Muscle of leg (tissue), 16 donors: ENCODE measurements at places on chromosomes 12 and 14. TPM values are rescaled to one million over a fixed set of nuclear protein-coding genes. Genes with fewer than 3 reads are reported as not detected.

DNA sequence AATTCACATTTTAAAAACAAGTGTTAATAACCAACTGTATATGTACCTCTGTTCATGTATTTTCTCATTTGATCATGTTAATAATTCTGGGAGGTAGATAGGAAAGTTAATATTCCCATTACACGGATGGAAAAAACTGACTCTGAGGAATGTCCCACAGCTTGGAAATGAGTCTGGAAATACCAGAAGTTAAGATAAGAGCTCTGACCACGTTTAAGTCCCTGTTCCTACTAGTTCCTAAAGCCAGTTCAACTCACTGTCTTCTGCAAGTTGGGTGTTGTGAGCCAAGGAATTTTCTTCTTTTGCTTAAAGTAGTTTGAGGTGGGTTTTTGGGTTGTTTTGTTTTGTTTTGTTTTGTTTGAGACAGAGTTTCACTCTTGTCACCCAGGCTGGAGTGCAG is 104.5 kb downstream of the TMEM30B start:
- no peak for DNase-seq

- no peak for DNase-seq
Measured at GRCh38 chr14:94077111-94077821, 3.7 kb downstream of the DDX24 start.

DNA sequence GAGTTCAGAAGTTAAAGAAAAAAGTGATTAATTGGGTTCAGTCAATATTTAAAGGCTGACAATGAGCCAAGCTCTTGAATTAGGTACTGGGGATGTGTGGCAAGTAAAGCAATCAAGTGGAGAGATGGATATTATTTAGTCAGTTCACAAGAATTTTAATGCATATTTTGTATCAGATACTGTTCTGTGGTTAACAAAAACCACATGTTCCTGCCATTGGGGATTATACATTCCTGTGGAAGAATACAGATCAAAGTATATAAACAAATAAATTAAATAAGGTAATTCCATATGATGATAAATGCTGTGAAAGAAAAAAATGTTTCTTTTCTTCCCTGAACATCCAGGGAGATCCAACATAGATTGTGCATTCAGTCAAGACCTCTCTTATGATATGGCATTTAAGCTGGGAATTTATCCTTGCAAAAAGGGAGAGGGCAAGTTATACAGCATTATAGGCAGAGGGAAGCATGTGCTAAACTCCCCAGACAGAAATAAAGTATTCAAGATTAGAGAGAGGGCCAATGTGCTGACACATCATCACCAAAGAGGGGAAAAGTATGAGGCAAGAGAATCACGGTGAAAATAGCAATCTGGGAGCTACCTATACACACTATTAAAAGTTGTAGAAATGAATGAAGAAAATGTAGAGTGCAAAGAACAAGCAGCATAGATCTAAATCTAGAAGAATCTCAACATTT is 17.6 kb upstream of the A2M start:
- DNase-seq, result no peak

- no peak for DNase-seq
Measured at GRCh38 chr12:4719821-4720636, at the start of gene GALNT8. Gene GALNT8, plus strand, starts transcription at chr12:4720400. Its CDS starts 278 bp downstream, at chr12:4720678.

DNA sequence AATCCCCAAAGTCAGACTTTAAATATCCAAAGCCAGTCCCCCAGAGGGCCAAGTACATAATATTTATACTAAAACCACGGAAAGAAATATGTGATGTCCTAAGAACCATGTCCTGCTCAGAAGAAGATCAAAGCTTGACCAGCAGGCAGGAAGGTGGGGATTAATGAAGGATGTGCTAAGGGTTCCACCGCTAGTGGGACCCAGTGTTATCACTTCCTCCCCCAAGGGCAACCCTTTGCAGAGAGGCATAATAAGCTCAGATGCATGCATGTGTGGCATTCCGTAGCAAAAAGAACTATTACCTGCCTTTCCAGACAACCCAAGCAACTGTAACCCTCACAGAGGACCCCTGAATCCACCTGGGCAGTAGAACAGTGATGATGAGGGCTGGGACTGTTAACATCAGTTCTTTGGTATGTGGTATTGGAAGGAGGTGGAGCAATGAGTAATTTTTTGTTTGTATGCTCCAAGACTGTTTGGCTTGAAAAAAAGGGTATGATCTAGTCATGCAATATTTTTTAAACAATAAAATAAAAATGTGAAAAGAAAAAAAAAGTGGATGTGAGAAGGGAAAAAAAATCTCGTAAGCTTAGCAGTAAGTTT is 71.7 kb upstream of the ETV6 start:
- peak; percentile 26 for DNase-seq

DNA sequence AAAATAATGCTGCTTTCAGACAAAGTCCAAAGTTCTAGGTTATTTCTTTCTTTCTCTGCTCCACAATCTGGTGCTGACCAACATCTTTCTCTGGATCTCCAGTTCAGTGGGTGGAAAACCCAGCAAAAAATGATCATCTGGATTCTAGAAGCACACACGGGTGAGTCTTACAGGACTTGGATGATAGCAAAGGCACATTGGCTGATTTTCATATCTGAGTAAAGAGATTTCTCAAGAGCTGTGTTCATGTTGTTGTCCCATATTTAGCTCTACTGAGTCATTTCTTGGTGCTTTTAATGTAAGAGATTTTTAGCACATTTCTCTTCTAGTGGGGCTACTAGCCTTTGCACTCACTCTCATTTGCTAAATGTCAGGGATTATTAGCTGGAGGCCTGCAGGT is 336.7 kb downstream of the GALC start:
- no peak for DNase-seq

- DNase-seq, result no peak
Measured at GRCh38 chr14:97138801-97139200, 341.6 kb downstream of the VRK1 start.

GRCh38 chr12:113796852-113797534 is 169.1 kb downstream of the RBM19 start:
- no peak for DNase-seq

- DNase-seq, result peak; percentile 60
Measured at GRCh38 chr14:68784226-68784910, 8.5 kb downstream of the ZFP36L1 start.

GRCh38 chr12:13428538-13429265 is 232.2 kb downstream of the EMP1 start:
- DNase-seq, result peak; percentile 69

- no peak for DNase-seq
Measured at GRCh38 chr12:111085096-111085495, 164.7 kb upstream of the MYL2 start.

- DNase-seq, result no peak
Measured at GRCh38 chr12:1966561-1967226, 37.6 kb downstream of the DCP1B start.

GRCh38 chr12:71356569-71356968 is 83.0 kb upstream of the LGR5 start:
- DNase-seq, result no peak

- peak; percentile 21 for DNase-seq
Measured at GRCh38 chr12:56375598-56376434, 13.2 kb upstream of the APOF start.

GRCh38 chr14:90416720-90417119 is 19.9 kb downstream of the CALM1 start:
- peak; percentile 70 for DNase-seq

DNA sequence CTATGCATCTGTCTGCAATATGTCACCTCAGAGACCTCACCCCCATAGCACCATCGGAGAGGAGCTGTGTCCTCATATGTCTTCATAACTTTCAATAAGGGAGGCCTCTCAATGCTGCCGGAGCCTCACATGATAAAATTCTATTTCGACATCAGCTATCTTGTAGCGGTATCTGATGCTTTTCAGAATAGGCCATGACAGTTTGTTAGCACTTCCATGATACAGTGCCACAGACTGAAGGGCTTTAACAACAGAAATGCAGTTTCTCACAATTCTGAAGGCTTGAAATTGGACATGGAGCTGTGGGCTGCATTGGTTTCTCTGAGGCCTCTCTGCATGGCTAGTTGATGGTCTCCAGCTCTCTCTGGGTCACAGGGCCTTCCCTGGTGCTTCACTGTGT is 125.0 kb upstream of the PZP start:
- peak; percentile 27 for DNase-seq

DNA sequence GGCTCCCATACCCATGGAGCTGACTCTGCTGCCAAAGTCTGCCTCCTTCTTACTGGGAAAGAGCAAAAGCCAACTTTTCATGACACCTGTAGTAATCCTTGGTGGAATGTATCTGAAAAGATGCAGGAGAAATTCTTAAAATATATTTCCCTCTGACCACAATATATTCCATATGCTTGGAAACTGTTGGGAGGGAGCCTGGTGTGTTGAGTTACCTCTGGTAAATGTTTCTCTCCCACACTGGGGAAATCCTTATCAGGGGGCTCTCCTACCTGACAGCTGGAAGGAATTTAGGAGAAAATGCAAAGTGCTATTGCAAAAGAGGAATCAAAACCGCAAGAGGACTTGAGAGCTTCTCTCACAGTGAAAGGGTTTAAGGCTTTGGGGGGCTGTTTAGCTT is 139.4 kb downstream of the TBX5 start:
- no peak for DNase-seq

- DNase-seq, result no peak
Measured at GRCh38 chr12:131694116-131694838, 16.6 kb upstream of the SFSWAP start.

DNA sequence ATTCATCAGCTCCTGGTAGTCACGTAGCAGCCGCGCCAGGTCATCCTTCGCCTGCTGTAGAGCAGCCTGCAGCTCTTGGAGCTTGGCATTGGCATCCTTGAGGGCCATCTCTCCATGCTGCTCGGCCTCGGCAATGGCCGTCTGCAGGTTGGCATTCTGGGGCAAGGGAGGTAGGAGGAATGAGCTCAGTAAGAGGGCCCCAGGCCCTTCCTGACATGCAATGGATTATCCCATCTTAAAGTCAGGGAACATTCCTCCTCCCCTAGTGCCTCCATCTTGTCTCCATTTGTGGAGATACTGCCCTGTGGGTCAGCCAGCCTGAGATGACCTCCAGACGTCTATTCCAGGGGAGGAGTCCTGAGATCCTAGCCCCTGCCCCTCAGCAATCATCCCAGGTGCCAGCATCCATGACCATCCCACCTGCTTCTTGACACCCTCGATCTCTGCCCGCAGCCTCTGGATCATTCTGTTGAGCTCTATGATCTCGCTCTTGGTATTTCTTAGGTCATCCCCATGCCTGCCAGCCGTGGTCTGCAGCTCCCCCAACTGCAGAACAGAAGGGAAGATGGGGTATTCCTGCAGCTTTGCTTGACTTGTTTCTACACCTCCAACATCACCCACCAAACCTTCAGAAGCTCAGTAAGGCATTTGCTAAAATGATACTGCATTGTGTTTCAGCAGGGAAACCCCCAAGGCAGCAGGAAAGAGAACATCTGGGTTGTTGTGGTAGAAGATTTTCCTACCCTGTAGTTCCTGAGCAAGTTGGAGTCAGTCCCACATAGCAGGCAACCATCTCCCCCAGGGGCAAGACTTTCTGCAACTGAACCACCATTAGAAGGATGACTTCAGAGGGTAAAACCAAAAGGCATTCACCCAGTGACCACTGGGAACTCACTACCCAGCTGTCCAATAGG is 4.4 kb downstream of the KRT3 start:
- DNase-seq, result no peak

DNA sequence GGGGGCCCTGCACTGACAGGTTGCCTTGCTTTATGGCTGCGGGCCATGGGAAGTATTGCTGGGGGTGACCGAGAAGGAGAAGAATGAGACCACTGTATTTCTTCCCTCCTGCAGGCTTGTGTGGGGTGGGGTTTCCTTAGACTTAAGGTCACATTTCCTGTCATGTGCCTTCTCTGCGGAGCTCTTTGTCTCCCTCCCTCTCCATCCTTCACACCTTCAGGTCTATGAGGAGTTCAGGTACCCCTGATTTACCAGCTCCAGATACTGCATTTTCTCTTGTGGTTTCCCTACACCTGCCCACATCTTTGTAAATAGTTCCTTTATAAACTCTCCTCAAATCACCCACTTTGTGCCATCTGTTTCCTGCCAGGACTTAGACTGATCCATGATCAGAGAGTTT is 3.6 kb downstream of the FNTB start:
- no peak for DNase-seq

DNA sequence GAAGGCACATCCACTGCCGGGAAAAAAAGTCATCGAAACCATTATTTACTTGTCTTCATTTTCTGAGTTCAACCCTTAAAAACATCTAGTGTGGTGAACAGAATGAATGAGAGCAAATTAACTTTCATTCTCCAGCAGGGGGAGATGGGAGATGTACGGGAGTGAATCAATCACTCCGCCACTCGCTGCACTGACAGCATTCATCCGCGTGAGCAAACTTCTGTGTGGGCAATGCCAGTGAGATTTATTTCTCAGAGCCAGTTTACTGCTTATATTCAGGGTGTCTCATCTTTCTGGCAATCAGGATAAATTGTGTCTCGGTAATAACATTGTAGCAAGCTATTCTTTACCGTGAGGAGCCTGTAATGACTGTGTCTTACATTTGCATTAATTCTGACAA is 463.6 kb upstream of the MIS18BP1 start:
- peak; percentile 6 for DNase-seq

- no peak for DNase-seq
Measured at GRCh38 chr14:78605025-78605762, 435.0 kb downstream of the NRXN3 start.

GRCh38 chr12:24853588-24853987 is 95.3 kb downstream of the BCAT1 start:
- DNase-seq, result no peak

DNA sequence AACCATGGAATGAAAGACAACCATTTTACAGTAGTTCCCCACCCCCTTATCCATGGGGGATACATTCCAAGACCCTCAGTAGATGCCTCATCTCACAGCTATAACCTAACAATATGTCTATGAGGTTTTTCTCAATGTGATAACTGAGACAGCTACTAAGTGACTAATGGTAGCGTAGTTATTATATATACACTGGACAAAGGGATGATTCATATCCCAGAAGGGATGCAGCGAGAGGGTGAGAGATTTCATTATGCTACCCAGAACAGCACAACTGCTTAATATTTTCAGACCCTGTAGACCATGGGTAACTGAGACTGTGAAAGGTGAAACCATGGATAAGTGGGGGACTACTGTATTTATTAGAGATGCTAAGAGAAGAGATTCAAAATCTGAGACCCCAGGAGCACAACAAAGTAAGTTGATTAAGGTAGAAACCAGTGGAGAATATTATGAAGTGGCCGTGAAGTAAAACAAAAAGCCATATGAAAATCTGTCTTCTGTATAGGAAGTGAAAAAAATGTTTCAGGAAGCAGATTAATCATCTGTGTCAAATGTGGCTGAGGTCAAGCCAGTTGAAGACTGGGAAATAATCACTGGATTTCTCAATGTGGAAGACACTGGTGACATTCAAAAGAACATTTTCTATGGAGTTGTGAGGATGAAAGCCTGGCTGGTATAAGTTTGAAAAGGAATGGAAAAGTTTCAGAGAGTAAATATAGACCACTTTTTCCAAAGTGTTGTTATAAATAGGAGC is 77.2 kb downstream of the RPL10L start:
- no peak for DNase-seq

- DNase-seq, result peak; percentile 85
Measured at GRCh38 chr14:37594238-37594970, 645 bp downstream of the FOXA1 start.

SLC6A13 gene
- polyA plus RNA-seq, result 2.4 TPM

SLC5A8 gene
- polyA plus RNA-seq, result not detected

EML5 gene
- 0.83 TPM for polyA plus RNA-seq

APOF gene
- not detected for polyA plus RNA-seq

CDCA3 gene
- polyA plus RNA-seq, result 18.5 TPM

CCDC184 gene
- polyA plus RNA-seq, result 1.2 TPM

CCER1 gene
- not detected for polyA plus RNA-seq

GPX2 gene
- polyA plus RNA-seq, result 0.33 TPM
